ENCODE measurements at places on chromosomes 5 and 9.

DNA sequence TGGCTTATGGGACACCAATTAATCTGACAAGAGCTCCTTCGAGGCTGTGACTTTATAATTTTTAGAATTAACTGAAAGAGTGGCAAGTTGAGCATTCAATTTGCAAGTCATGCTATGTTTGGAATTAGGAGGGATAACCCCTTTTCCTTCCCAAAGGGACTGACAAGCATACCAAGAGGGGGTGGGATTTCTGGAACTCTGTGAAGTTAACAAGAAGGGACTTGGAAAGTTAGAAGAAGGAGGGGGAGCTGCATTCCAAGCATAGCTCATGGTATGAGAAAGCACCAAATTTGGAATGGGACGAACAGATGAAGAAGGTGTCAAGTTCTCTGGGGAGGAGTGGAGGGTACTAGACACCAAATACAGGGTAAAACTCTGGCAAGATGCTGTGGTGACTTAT is 8.9 kb upstream of the PALM2AKAP2 start:
- no peak for DNase-seq

GRCh38 chr5:129243039-129243438 is 148.5 kb downstream of the ISOC1 start:
- DNase-seq = no peak

DNA sequence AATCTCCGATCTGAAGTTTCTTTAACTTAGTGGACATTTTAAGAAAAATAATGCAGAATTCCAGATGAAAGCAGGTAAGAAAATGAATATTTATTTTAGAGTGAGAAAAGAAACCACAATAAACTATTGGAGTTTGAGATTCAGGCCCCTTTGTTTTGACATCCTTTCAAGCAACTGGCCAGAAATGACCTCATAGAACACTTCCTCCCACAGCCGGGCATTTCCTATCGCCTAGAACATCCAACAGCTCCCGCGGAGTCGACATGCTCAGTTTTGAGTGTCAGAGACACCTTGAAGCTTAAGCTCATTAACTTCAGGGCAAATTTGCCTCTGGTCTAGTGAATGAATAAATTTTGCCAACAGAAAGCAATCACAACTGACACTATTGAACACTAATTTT is 369.2 kb downstream of the TLE4 start:
- no peak for DNase-seq

- peak; percentile 90 for DNase-seq
Observed at GRCh38 chr5:73160239-73160671, 12.7 kb upstream of the TMEM174 start.

DNA sequence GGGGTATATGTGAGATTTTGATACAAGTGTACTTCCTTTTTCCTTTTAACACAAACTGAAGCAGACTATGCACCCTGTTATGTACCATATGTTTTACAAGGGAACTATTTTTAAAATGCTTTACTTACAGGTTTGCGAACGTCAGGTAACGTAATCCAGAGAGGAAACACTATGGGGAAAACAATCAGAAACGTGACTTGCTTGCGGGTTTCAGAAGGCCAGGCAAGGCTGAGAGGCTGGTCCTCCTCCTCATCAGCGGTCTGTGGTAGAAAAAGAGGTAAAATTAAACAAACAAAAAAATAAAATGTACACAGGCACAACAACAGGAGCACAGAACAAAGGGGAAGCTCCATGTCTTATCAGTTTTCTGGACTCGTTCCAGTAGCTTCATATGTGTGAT is 141.2 kb downstream of the ACER2 start:
- peak; percentile 42 for DNase-seq

- DNase-seq = no peak
Observed at GRCh38 chr5:180787711-180788431, 14.7 kb downstream of the MGAT1 start.

- DNase-seq = no peak
Observed at GRCh38 chr9:99383536-99383935, 161.5 kb downstream of the SEC61B start.

DNA sequence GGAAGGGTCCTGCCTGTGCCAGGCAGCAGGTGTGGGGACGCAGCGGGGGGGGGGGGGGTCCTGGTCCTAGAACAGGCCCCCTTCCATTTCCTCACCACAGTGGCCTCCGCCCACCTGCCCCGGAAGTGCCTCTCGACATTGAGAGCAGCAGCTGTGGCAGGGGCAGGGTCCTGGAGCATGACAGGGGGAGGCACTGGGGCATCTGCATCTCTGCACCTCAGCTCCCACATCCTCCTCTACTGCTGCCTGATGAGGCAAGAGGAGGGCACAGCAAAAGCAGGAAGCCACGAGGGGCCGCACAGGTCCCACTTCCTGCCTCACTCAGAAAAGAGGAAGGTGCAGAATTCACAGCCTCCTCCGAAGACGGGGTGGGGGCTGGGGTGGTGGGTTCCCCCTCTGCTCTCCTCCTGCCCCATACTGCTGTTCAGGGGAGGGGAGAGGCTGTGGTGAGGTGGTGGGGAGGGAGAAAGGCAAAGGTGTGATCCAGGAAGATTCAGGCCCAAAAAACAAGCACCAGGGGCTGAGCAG is 14.8 kb downstream of the AKNA start:
- DNase-seq = peak; percentile 87

- no peak for DNase-seq
Observed at GRCh38 chr9:123763910-123764588, 165.9 kb downstream of the DENND1A start.

GRCh38 chr9:948497-948896 is 28.0 kb upstream of the DMRT3 start:
- no peak for DNase-seq

DNA sequence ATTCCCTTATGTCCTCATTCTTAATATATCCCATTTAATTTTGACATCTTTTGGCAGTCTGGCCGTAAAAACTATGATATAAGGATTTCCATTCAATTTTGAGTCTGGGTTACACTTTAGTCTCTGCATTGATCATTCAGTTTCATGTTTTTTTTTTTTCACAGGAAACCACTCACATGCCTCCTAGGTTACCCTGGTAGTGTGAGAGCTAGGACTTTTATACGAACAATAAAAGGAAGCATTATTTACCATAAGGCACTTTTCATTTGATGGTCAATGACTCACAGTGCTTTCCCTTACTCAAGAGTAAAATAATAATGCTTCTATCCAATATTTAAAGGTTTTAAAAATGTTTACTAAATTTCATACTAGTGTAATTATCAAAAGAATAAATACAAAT is 16.4 kb upstream of the DMAC1 start:
- no peak for DNase-seq

- no peak for DNase-seq
Observed at GRCh38 chr5:115895821-115896220, 54.1 kb downstream of the AP3S1 start.

DNA sequence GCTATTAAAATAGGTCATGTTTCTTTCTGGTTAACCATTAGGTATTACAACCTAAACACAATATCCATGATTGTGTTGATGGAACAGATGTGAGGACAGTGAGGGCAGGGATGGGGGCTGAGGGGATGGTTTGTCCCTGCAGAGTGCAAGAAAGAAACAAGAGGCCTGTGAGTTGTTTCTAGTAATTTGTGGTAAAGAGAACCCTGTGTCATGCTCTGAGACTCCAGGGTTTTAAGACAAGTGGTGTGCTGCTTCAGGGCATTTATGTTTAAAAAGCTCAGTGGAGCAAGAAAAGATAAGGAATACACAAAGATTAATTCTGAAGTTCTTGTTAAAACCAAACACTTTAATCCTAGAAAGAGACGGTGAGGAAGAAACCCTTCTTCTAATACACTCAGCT is 656.5 kb downstream of the TLE1 start:
- DNase-seq = no peak

DNA sequence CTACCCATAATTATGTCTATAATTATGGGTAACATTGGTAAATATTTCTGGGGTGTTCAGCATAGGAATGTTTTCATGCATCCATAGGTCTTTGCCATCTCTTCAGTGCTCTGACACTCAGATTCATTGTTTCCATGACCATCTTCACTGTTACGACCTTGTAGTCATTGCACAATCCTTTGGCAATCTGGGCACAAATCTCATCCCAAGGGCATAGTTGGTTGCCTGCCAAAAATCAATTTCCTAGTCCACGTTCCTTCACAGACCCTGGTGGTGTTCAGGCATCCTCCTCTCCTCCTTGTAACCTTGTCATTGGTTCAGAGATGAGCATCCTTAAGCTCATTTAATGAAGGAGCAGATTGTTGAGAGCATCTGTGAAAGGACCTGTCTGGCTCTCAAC is 1400.7 kb downstream of the CDH12 start:
- DNase-seq = no peak

GRCh38 chr5:32534041-32534440 is 51.3 kb upstream of the SUB1 start:
- no peak for DNase-seq

Data from OCI-M1 (cell line).